ENCODE measurements at places on chromosomes 7 and 10.

GRCh38 chr7:30162622-30163124 lies 27.9 kb downstream of the MTURN start:
- no peak for DNase-seq

- no peak for DNase-seq
Measured at GRCh38 chr7:1340461-1341360, 108.0 kb downstream of the UNCX start.

DNA sequence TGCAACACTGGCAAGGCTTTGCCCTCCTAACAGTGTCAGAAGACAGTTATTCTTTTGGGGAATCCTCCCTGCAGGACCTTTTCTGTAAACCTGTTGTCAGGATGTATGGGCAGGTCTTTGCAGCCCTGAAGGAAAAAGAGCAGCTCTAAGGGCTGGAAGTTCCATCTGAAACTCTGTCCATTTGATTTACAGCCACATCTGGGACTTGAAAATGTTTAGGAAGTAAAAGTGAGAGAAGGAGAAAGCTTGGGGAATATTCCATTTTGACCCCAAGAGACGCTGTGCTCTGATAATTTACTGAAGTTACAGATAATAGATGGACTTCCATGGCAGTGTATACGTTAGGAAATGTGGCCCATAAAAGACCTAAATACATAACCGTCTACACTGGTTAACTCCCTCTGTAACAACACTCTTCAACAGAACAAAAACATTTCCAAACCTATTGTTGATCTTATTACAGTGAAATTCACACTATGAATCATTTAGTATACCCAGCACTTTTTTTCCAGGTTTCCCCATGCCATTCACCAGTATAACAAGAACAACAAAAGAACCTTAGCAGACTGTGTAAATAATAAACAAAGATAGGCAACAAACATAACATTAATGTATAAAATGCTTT lies 89.1 kb downstream of the KIAA1549 start:
- no peak for DNase-seq

- no peak for DNase-seq
Measured at GRCh38 chr7:2336626-2337299, 17.9 kb upstream of the EIF3B start.

DNA sequence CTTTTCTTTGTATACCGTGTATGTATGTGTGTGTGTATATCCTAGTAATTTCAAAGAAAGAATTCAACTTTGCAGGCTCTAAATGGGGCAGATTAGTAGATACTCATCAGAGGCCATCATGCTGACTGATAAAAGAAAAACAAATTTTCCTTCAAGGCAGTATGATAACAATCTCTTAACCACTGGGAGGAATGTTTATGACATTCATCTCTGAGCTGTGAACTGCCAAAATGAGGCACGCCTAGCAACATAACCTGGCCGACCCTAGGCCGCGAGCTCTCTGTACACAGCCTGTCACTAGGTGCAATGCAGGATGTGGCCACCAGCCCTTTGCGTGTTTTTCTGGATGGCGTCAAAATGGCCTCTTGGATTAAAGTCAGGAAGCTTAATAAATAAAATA lies 343.7 kb upstream of the GALNT17 start:
- DNase-seq = no peak

GRCh38 chr10:104631946-104632345 lies 9.1 kb upstream of the SORCS3 start:
- no peak for DNase-seq

DNA sequence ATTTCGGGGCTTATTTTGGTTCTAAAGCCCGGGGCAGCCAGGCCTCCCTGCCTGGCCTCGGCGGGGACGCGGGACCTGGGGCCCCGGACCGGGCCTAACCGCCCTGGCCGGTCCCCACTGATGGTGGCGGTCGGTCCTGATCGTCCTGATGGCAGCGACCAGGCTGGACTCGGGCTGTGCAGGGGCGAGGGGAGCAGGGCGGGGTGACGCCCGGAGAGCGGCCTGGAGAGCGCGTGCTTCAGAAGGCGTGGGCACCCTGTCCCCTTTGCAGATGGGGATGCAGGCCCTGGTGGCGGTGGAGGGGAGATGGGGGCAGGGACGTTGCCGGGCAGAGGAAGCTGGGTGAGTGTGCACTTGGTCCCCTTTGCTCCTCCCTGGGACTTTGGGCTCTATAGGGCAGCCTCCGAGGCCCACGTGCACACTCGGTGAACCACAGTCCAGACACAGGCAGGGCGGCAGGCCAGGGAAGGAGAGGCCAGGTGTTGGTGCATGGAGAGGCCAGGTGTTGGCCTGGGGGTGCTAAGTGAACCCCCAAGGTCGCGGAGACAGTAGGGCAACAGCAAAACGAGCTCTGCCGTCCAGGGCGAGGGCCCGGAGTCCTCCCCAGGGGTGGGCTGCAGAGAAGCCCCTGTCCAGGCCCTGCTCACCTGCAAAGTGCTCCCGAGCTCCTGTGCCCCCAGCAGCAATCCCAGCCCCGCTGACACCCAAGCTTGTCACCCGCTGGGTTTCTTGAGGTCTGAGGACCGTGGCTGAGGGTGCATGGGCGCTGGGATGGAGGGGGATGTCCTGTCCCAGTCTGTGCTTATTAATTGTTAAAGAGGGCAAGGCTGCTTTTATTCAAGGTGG lies 42.4 kb upstream of the FAM20C start:
- no peak for DNase-seq

- no peak for DNase-seq
Measured at GRCh38 chr10:108169846-108170245, 1005.3 kb upstream of the SORCS1 start.

- DNase-seq = no peak
Measured at GRCh38 chr7:4959306-4959705, 319 bp upstream of the MMD2 start.

DNA sequence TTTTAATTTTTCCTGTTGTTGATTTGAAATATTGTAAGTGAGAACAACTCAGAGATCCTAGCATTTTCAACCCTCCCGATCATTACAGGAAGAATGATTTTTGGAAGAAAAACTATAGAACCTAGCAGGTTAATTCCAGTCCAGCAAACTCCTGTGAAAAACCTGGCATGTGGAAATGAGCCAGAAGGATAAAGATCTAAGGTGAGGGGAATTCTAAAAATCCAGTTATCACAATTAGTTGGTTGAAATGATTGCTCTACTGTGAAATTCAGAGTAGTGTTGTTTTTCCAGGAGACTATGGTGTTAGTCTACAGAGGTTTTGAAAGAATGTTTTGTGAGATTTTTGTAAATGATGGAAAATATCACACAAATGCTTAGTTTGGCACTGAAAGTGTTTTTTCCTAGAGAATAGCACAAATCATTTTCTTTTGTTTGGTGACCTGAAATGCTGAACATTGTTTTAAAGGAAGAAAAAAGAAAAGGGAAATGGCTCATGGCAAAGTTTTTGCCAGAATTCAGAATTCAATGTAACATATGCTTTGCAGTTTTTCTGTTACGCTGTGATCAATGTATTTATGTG lies 152.4 kb upstream of the SLC26A5 start:
- DNase-seq = no peak

- DNase-seq = no peak
Measured at GRCh38 chr10:116553378-116553980, 7.7 kb downstream of the PNLIP start.

- no peak for DNase-seq
Measured at GRCh38 chr7:41911792-41912191, 208.9 kb upstream of the INHBA start.

GRCh38 chr10:101231912-101232689 lies 2.8 kb upstream of the LBX1 start:
- no peak for DNase-seq

DNA sequence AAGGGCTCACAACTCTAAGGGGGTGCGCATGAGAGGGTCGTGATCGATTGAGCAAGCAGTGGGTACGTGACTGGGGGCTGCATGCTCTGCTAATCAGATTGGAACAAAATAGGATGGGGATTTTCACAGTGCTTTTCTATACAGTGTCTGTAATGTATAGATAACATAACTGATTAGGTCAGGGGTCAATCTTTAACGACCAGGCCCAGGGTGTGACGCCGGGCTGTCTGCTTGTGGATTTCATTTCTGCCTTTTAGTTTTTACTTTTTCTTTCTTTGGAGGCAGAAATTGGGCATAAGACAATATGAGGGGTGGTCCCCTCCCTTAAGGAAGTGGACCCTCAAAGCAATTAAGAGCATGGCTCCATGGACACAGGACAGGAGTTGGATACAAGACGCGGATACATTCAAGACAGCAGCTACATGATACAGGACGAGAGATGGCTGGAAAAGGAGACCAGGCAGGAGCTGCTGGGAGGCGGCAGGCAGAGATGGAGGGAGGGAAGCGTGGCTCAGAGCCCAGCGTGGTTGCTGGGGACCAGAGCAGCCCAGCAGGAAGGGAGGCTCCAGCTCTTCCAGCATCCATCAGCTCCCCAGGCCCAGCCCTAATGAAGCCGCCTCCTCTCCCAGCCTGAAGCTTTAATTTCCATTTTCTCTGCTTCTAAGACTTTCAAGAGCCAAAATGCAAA lies 31.6 kb downstream of the GSDME start:
- DNase-seq = no peak

DNA sequence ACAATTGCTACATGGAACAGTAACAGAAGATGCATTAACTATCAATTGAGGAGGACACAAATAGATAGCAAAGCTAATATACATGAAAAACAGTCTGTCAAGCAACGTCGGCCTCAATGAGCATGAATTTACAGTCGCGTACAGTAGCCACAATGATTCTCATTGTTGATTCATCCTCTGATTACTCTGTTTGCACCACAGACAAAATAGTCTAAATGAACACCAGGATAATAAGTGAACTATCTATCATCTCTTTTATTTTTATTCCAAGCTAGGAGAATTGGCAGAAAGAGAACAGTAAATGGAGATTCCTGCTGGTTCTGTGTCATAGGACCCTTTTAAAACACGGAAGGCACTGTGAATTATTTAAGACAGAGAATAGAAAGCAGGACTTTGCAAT lies 108.5 kb downstream of the EVX1 start:
- no peak for DNase-seq

DNA sequence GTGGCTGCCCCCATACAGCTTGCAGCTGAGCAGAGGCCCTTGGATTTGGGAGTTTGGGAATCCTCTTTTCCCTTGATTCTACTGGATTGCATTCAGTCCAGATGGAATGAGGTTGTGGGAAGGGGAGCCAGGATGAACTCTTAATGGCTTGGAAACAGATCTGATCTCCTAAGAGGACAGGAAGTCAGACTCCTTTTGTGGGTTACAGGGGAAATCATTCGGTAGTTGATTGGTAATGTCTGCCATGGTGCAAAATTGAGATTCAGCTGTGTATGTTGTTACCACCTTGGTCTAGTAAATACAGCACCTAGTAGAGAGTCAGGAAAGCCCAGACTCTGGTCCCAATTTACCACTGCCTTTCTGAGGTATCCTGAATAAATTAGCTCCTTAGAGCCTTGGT lies 144.2 kb upstream of the TNRC18 start:
- peak; percentile 40 for DNase-seq

Measured in KBM-7 (cell line).